ENCODE measurements at places on chromosomes 1 and 21.

- DNase-seq, result no peak
Observed at GRCh38 chr1:95852483-95853070, 618.6 kb downstream of the RWDD3 start.

DNA sequence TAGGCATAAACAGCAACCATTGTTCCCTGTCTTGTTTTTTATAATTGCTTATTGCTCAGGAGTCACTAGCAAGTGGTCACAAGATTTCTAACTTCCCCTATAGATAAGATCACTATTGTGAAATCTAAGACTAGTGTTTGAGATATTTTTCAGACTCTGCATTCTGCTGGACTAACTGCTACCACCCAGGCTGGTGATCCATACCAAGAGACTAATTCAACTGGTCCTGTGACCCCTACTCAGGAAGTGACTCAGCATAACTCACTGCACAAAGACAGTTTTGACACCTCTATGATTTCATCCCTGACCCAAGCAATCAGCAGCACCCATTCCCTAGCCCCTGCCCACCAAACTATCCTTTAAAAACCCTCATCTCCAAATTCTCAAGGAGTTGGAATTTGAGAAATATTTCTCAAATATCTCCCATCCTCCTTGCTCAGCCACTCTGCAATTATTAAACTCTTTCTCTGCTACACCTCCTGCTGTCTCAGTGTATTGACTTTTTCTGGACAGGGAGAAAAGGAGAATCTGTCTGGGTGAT, 52.7 kb downstream of the TRIM33 start:
- DNase-seq, result no peak

GRCh38 chr1:235500971-235501540, 3.2 kb downstream of the B3GALNT2 start:
- no peak for DNase-seq

DNA sequence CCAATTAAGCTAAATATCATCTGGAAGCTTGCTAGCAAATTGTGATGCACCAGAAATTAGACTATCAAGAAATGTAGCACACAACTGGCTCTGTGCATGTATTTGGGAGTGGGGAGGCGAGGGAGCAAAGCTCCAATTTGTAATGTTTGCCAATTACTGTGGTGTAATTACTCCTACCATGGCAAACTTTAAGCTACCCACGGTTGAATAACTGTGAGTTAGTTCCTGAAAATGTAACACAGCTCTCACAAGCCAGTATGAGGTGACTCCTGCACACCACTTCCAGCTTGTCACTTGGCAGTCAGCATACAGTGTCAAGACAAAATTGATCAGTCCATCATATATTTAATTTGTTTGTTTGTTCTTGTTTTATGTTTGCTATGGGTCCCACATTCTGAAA, 141.2 kb downstream of the TM2D1 start:
- no peak for DNase-seq

DNA sequence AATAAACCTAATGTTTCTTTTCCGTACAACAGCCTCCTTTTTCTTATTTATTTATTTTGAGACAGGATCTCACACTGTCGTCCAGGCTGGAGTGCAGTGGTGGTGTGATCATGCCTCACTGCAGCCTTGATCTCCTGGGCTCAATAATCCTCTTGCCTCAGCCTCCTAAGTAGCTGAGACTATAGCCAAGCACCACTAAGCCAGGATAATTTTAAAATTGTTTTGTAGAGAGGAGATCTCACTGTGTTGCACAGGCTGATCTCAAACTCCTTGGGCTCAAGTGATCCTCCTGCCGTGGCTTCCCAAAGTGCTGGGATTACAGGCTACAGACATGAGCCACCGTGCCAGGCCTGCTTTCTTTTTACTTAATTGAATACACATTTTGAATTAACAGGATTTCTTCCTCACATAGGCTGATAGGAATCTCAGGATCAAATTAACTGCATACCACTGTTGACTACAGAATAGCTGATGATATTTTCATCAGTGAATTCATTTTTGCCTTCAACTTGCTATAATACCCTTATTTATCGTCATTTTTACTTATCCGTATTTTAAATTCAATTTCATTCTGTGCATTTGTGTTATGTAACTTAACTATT, 2010.5 kb downstream of the NCAM2 start:
- DNase-seq, result no peak

GRCh38 chr1:232965124-232965911, 14.9 kb downstream of the NTPCR start:
- no peak for DNase-seq

DNA sequence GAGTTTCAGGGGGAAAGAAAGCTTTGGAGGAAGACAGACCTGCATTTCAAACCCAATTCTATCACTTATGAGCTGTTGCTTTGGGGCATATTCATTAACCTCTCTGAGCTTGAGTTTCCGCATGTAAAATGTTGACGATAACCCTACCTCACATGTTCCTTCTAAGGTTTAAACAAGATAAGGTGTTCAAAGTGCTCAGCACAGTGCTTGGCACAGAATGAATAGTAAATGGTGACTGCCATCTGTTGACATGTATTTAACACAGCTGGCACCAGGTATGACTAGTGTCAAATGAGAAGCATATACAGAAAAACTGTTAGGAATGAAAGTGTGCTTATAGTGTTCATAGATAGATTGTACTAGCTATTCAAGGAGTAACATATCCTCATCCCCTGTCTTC, 155.5 kb downstream of the PTGER3 start:
- no peak for DNase-seq

- DNase-seq, result no peak
Observed at GRCh38 chr1:229295745-229296144, 24.8 kb downstream of the RAB4A start.

GRCh38 chr1:115654125-115654524, 12.4 kb downstream of the VANGL1 start:
- DNase-seq, result no peak

- peak; percentile 11 for DNase-seq
Observed at GRCh38 chr1:201072149-201072548, 40.1 kb downstream of the CACNA1S start.

DNA sequence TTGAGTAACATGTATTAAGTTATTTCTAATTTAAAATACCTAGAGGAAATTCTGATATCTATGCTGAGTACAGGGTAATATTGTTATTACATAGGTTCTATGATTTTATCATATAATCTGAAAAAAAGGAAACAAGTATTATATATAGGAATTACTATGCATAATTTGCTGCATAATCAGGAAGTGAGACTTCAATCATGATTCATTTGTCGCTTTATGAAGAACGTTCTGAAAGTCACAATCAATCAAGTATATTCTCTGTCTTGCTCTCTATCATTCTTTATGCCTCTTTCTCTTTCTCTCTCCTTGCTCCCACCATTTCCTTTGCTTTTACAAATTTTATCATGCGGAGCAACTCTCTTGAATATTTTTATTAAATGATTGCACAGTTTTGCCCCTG, 1130.3 kb downstream of the PLA2G4A start:
- no peak for DNase-seq

DNA sequence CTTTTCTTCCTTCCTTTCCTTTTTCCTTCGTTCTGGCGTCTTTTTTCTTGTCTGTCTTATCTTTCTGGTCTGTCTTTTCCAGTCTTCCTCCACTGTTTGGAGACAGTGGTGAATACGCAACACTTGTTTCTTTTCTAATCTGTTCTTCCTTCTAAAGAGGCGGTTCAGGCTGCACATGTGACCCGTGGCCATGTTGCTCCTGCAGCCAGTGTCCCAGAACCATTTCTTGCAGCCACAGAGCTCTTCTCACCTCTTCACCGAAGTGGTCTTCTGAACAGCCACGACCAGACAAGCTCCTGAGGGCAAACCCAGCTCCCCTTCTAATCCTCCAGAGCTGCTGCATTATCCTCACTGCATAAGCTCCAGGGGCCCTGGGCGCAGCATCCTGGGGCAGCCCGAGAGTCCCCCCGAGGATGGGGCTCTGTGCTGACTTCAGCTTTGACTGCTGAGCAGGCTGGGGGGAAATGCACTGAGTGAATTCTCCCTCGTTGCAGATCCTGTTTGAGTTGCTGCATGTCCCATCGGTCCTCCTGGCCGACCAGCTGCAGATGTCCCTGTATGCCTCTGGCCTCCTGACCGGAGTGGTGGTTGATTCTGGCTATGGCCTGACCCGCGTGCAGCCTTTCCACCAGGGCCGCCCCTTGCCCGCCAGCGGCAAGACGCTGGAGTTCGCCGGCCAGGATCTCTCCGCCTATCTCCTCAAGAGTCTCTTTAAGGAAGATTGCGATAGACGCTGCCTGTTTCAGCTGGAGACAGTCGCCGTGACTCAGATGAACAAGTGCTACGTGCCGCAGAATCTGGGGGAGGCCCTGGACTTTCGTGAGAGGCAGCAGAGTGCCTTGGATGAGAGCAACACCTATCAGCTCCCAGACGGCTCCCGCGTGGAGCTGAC, 70.4 kb downstream of the ACTL8 start:
- no peak for DNase-seq

DNA sequence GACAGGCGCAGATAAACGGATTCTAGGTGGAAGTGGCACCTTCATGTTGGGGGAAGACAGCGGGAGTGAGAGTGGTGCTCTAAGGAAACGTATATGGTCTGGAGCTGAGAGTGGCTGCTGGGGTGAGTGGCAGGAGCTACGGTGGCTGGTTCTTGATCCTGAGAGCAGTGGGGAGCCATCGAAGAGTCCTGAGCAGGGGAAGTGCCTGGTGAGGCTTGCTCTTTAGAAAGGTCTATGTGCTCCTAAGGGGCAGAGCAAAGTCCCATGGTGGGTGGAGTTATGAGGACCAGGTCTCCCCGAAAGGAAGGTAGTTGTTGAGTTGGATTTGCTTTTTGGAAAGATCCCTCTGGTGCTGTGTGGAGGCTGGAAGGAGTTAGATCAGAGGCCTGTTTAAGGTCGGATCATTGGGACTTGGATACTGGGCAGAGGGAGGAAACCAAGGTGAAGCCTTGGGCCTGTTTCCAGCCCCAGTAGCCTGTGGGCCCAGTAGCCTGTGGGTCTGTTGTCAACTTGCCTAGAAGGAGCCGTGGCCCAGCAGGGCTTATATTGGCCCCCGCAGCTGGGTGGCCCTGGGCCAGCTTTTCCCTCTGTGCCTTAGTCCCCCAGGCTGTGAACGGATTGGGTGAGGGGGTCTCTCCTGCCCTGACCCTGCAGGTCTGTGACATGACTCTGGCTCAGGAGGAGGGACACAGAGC, 33.0 kb downstream of the ACOT11 start:
- DNase-seq, result no peak

DNA sequence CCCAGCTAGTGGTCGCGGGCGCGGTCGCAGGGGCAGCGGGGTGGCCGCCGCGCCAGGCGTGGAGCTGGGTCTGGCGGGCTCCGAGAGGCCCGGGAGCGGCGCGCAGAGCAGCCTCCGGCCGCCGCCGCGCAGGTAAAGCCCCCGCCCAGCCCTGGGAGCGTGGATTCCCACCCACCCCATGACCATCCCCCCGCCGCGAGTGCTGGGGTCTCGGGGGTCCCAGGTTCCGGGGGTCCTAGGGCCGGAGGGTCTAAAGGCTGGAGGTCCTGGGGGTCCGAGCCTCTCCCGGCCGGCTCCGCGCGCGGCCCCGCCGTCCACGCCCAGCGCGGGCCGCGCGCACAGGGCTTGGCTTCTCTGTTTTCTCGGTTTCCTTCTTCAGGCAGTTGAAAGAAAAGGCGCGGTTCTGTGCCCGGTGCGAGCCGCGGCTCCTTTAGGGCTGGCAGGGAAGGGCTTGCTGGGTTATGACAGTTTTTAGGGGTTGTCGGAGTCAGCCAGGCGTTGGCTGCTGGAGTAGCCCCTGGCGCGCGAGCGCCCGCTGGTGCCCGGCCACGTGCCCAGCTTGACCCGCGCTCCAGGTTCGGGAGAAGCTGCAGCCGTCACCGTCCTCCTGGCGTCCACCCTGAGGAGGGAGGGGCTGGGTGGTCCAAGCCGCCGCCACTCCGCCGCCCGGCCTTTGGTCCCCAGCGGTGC, 359 bp downstream of the LRRC3 start:
- no peak for DNase-seq

DNA sequence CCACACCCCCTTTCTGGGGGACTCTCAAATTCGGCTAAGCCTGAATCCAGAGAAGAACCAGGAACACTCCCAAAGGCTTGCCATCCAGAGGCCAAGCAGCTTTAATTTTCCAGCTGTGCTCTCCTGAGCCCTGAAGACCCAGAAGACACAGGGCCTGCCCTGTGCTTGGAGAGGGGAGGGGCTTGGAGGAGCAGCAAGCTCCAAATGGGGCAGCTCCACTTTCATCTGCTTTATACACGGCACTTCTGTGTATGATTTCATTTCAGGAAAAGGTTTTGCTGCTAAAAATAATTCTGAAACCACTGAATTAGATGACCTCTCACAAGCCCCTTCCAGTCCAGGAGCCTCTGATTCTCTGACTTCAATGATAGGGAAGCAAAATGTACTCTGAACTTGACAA, 39.2 kb upstream of the CTTNBP2NL start:
- no peak for DNase-seq

DNA sequence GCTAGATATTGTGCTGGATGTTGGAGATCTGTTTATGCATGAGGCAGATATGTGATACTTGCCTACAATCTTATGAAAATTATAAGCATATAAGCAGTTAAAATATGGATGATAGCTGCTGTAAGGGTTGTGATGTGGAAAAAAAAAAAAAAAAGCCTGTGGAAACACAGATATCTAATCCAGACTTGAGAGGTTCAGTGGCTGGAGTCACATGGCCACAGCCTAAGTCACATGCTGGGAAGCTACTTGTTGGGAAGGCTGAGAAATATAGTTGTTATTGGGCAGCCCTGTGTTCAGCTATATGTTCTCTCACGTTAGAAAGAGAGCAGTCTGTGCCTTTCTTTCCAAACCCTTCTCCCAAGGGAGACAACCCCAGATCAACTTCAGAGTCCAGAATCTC, 15.1 kb downstream of the RAVER2 start:
- DNase-seq, result no peak

- DNase-seq, result no peak
Observed at GRCh38 chr1:26607186-26607585, 77.6 kb downstream of the RPS6KA1 start.

DNA sequence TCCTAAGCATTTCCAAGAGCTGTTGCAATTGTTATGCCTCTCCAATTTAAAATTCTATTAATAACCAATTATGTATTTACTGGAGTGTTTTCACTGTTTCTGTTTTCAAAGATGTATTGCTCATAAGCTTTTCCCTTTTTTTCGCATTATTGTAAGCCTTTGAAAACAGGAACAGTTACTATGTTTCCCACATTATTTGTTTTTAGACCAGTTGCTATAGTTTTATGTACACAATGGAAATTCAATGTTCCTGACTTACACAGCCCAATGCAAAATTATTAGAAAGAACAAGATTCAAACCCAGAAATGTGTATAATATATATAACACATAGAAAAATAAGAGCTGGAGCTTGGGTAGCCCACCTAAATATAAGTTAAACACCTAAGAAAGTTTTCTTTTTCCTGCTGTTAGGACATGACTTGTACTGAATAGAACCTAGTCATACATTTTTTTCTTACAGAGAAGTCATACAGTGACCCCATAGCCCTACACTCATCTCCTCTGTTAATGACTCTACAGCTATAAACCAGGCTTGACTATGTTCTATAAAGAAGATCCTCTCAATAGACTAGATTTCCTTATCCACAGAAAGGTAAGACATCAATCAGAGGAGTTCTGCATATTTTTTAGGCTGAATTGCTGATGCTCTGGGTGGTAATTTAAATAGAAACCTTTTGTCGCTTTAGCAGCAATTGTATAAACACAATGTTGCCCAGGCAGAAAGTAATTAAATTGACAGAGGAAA, 299.6 kb downstream of the USH2A start:
- DNase-seq, result no peak

GRCh38 chr1:66570196-66570595, 36.2 kb downstream of the SGIP1 start:
- no peak for DNase-seq

GRCh38 chr1:6093071-6093470, 47.4 kb downstream of the KCNAB2 start:
- DNase-seq, result no peak

GRCh38 chr1:89911191-89911991, 83.5 kb upstream of the ZNF326 start:
- no peak for DNase-seq

Measured in NCI-H510A treated with DMSO at 0.1 percent for 48 hours (cell line).